WTC11 (cell line): ENCODE measurements at places on chromosomes 1 and 21. TPM values are rescaled to one million over a fixed set of nuclear protein-coding genes. Genes with fewer than 3 reads are reported as not detected.

DNA sequence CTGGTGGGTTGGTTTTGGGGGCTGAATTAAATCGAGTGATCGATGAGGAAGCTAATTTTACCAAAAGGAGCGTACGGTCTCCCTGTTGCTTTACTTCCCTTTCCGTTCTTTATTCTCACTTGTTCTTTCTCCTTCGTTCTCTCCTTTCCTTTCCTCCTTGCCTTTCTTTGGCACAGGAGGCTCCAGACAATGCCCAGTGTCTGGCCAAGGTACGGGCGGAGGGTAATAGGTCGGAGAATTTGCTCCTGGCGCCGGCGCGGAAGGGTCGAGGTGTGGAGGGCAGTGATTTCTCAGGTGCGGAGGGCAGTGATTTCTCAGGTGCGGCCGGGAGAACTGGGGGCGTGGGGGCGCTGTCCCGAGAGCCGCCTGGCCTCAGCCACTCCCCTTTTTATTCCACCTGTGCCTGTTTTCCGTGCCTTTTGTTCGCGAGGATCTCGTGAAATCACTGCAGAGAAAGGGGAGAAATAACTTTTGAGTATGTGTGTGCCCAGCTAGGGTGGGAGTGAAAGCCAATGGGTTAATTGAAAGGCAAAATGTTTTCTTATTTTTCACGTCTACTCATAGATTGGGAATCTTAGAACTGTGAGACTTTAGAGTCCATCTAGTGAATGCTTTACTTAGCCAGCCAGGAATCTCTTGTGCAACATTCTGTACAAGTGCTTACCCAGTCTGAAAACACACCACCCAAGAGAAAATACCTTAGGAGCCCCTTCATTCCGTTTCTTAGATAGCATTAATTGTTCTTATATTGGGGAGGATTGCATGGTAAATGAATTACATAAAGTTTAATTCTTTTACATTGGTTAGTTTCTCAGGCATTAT, 1.3 kb downstream of the FNBP1L start:
- peak; percentile 77 for DNase-seq

GRCh38 chr1:61961009-61961408, 218.7 kb downstream of the PATJ start:
- DNase-seq, result no peak

The ROR1 gene
- 54.6 to 56.3 TPM (median 55.2 TPM) in 3 replicates for total RNA-seq

DNA sequence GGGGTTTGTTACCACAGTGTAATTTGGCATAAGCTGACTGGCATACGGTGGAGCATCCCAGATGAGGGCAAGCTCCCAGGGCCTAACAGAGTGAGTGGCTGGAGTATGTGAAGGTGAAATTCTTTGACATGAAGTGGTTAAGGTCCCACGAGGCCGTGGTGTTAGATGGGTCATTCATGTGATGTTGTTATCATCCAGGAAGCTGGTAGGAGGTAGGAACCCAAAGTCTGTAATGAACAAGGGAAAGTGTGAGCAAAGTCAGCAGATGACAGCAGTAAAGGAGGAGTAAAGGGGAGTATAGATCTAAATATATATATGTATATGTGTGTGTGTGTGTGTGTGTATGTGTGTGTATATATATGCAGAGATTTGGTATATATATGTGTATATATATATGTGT, 47.6 kb downstream of the MDM4 start:
- no peak for DNase-seq

The HFM1 gene
- total RNA-seq, result 1.7 to 3.8 TPM (median 3.4 TPM) in 3 replicates

The ANGPTL7 gene
- total RNA-seq, result not detected in 3 replicates

DNA sequence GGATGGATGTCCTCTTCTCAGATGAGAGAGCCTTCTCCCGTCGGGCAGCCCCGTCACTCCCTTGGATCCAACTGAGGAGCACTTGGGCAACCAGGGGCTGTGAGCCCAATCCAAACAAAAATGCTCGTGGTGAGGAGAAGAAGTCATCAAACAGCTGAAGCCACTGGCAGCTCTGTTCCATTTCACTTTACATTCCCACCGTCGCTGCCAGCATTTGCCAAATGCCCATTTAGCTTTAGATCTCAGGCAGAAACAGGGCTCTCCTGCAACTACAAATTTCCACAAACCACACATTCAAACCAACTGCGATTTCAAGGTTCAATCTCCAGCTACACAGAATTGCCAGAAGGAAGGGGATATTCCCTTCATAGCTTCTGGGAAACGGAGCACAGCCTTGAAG, 634.6 kb downstream of the SMYD3 start:
- DNase-seq, result no peak

DNA sequence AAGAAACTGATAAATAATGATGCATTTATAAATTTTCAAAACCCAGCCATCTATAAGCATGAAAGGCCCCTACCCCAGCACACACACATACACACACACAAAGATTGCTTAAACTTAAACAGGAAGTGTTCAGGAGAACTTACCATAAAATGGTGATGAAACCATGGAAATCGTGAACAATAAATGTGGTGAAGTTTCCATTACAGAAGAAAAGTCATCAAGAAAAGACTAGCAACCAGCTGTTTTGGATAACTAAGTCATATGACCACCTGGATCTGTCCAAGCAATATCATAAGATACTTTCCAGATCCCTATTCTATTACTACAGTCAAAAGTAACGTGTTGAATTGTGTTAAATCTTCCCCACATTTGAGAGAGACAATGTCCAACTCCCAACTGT, 24.1 kb downstream of the RGS5 start:
- no peak for DNase-seq

DNA sequence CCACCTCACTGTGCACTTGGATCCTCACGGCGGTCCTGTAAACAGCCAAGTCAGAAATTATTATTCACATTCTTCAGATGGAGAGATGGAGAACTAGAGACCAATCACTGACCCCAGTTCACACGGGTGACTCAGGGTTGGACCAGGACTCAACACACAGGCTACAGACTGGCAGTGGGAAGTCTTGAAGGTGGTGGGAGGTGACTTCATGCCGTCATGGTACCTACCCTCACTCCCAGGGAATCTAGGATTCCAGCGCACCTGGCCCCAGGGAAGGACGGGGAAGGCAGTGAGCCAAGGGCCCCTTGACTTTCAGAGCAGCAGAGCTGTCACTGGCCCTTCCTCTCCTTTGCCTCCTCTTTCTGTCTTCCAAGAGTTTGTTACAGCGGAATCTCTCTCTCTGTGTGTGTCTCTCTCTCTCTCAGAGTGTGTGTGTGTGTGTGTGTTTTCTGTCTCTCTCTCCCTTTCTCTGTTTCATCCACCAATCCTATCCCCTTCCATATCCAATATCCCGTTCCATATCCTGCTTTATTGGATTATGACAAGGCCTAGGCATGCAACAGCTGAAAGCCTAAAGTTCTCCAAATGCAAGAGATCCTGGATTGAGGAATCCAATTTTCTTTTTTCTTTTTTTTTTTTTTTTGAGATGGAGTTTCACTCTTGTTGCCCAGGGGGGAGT, 11.7 kb downstream of the OPTC start:
- no peak for DNase-seq

The TTC22 gene
- 0.63 to 0.99 TPM (median 0.69 TPM) in 3 replicates for total RNA-seq

- DNase-seq, result no peak
Measured at GRCh38 chr1:62625415-62625814, 28.1 kb downstream of the ANGPTL3 start.

The RGS5 gene
- 19.4 to 23.6 TPM (median 21.6 TPM) in 3 replicates for total RNA-seq

The CD101 gene
- total RNA-seq, result 1.3 to 1.6 TPM (median 1.4 TPM) in 3 replicates

GRCh38 chr1:179228783-179229213, 679 bp downstream of the ABL2 start:
- DNase-seq, result peak; percentile 62
